Neural progenitor cell (in vitro differentiated cells): ENCODE measurements at places on chromosomes 13 and 19.

DNA sequence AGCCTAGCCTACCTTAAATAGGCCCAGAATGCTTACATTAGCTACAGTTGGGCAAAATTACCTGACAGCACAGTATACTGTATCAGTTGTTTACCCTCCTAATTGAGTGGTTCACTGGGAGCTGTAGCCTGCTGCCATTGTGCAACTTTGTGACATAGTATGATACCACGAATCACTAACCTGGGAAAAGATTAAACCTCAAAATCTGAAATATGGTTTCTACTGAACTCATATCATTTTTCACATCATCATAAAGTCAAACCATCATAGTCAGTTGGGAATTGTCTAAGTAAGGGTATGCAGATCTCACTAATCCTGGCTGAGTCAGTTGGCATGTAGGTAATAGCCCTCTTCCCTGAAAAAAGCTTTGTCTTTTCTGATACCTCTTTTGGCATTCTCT, 9.2 kb downstream of the PAN3 start:
- peaks cover 4% of the 10 kb centered on the region for H3K4me1 ChIP-seq
- H3K27ac ChIP-seq, result no peak overlapping the region
- H3K4me3 ChIP-seq, result no peak overlapping the region
- H3K36me3 ChIP-seq, result no peaks in the 10 kb centered on the region
- H3K27me3 ChIP-seq, result no peaks in the 10 kb centered on the region

- H3K27me3 ChIP-seq, result no peaks in the 10 kb centered on the region
- H3K27ac ChIP-seq, result no peak overlapping the region
- H3K4me3 ChIP-seq, result no peak overlapping the region
Measured at GRCh38 chr19:2800506-2800905, 15.2 kb downstream of the THOP1 start.

- H3K27me3 ChIP-seq, result peaks cover 59% of the 10 kb centered on the region
- H3K27ac ChIP-seq, result no peak overlapping the region
- no peak for DNase-seq
Measured at GRCh38 chr13:28822801-28823200, 2.7 kb downstream of the MTUS2 start.

DNA sequence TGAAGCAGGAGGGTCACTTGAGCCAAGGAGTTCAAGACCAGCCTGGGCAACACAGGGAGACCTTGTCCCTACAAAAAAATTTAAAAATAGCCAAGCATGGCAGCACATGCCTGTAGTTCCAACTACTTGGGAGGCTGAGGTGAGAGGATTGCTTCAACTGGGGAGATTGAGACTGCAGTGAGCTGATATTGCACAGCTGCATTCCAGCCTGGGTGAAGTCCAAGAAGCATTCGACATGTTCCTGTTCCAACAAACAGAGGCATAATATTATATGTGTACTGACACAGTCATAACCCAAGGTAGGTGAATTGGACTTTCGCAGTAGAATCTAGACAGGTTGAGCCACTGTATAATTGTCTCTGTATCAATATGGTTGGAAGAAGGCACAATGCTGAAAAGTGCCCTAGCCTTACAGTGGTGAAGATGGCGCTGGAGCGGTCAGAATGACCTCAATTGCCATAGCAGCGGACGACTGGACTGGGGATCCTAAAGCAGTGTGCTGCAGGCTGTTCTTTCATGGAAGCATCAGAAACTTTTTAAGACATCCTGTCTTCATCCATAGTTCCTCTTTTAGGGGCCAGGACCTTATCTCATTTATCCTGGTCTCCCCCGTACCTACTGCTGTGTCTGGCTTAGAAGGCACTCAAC, 112.0 kb upstream of the CLDN10 start:
- H3K36me3 ChIP-seq, result no peaks in the 10 kb centered on the region
- H3K27me3 ChIP-seq, result no peaks in the 10 kb centered on the region
- no peak for DNase-seq
- no peaks in the 10 kb centered on the region for H3K4me1 ChIP-seq
- no peak overlapping the region for H3K4me3 ChIP-seq
- no peak overlapping the region for H3K27ac ChIP-seq

GRCh38 chr13:39197647-39198007, 159.4 kb downstream of the NHLRC3 start:
- H3K36me3 ChIP-seq, result no peaks in the 10 kb centered on the region
- H3K27ac ChIP-seq, result no peak overlapping the region
- H3K4me3 ChIP-seq, result no peak overlapping the region
- no peak for DNase-seq
